Fibroblast of the conjunctiva (primary cell): ENCODE measurements at places on chromosomes 1 and 21.

GRCh38 chr1:245556057-245556456 is 401.3 kb downstream of the KIF26B start:
- DNase-seq: no peak

DNA sequence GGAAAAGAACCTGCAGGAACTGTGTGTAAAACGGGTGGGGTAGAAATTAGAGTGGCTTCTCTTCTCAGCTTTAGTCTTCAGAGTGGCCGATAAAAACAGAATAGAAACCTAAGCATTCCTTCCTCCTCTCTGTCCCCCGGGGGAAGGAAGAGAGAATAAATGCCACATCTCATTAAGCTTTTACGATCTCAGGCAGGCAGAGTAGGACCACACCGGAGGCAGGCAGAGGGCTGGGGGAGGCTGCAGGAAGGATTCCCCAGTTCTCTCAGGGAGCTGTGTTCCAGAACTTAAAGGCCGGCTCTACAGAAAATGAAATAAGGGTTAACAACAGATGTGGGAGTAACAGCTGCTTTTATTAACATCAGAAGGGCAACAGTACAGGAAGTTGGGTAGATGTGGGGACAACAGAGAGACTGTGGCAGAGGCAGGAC is 24.5 kb upstream of the MEF2D start:
- no peak for DNase-seq

DNA sequence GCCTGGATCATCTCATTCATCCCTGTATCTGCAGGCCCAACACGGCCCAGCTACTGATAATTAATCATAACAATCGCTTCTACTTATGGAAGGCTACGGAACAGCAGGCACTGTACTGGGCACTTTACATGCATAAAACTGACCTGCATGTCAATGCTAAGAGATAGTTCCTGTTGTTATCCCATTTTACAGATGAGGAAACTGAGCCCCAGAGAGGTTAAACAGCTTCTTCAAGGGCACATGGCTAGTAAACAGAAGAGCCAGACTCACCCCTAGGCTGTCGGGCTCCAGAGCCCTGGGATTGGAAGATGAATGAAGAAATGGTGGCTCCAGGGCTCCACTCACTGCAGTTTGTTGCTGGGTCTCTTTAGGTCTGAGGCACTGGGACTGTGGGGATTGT is 27.3 kb upstream of the VPS13D start:
- no peak for DNase-seq

- no peak for DNase-seq
These were observed 5.3 kb downstream of the MRPS15 start for GRCh38 chr1:36458910-36459309.

DNA sequence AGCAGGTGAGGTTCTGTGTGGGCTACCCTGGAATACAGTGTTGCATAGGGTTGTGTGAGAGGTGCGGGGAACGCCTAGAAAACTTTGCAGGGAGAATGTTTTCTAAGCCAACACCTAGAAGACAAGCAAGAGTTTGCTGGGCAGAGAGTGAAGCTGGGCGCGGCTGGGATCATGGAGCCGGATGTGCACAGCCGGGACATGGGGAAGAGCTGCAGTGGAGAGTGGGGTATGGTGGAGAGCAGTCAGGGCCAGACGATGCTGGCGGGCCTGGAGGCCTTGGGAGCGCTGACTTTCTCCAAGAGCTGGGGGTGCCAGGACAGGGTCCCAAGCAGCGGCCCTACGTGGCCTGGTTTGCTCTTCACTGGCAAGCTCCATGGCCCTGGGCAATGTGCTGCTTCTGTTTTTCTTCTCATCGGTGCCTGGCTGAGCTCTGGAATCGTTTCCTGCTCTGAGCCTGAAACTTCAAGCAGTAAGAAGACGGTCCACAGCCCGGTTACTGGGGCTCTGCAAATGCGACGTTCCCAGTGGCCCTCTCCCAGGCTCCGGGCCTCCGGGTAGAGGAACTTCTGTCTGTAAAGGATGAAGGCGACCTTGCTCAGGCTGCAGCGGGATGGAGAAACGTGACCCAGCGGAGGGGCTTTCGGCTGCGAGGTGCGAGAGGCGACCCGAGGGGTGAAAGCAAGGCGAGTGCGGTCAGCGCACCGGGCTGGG is 51.9 kb upstream of the CD34 start:
- no peak for DNase-seq

- no peak for DNase-seq
These were observed 9.9 kb upstream of the IFNGR2 start for GRCh38 chr21:33393348-33393747.

DNA sequence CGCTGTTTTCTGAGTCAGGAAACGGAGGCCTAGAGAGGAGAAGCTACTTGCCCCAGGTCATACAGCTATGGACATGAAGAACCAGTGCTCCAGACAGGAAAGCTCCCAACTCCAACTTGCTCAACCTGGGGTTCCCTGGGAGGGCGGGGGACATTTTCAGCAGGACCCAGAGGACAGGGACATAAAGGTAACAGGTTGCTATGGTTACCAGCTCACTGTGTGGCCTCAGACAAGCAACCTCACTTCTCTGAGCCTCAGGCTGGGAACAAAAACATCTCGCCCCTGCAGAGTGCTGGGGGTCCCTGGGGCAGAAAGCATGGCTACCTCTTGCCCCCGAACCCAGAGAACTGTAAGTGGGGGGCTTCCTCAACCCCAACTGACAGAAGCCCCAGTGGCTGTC is 16.1 kb downstream of the FBXO2 start:
- DNase-seq: no peak

DNA sequence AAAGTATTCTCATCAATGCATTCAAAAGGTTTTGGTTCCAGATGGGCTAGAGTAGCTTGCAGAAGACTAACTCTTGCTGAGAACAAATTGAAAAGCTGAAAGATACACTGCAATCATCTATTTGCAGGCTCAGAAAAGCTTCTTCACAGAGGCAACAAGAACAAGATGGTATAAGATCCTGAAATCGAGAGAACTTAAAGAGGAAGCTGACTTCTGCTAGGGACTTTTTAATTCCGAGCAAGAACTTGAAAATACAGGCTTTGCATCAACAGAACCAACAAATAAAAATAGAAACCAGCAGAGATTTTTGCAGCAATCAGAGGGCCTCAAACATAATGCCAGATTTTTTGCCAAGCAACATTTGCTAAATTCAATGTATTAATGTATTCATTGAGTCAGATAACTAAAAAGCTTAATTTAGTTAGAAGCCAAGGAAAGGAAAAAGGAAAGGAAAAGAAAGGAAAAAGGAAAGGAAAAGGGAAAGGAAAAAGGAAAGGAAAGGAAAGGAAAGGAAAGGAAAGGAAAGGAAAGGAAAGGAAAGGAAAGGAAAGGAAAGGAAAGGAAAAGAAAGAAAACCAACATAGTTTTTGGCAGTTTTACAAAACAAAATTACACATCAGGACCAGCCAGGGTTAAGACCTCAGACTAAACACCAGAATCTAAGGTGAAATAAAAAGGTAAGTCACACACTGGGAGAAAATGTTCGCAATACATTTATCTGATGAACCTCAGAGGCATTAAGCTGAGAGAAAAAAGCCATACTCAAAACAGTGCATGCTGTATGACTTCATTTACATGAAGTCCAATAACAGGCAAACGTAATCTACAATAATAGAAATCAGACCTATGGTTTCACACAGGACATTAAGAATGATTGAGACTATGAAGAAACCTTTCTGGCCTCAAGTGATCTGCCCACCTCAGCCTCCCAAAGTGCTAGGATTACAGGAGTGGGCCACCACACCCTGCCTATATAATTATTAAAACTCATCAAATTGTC is 42.6 kb downstream of the FAF1 start:
- no peak for DNase-seq

DNA sequence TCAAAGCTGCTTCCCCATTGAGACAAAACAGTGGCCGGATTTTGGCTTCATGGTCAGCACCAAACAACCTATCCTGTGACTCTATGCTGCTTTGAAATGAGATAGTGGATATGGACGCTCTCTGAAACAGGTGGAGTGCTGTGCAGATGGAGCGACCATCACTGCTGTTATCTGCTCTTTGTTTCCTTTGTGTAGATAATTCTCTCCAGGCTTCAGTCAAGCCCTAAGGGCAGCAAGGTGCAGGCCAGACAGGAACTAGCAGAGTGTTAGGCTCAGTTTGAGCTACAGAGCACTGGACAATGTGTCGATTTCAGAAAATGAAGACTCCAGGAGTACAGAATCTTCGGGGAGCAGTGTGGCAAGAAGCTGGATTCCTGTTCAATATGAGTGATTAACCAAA is 4.8 kb upstream of the IRF6 start:
- DNase-seq: no peak

DNA sequence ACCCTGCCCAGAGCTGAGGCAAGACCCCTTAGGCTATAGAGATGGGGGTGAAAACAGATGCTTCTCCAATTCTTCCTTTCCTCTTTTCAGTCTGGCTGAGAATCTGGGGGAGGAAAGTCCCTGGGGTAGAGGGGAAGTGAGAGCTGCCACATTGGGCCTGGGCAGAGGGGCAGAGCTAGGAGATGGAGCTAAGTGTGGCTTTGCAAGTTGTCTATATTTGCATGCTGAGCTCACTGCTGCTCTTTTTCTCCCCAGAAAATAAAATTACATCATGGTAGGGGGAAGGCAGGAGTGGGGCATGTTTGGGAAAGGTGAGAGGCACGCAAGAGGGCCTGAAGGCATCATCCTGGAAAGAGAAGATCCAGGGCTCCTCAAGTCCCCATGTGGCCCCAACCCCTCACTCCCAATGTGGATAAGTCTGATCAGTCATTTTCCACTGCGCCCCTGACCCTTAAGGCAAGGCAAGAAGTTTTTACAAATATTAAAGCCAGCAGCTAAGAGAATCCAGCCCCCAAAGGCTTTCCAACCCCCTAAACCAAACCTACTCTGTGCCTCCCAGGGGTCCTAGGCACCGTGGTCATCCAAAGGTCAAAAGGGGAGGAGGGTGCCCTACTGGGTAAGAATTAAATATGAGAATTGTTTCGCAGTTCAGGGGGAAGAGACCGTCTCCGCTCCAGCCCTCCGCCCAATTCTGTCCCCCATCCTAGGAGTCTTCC is 500 bp upstream of the PEA15 start:
- no peak for DNase-seq

DNA sequence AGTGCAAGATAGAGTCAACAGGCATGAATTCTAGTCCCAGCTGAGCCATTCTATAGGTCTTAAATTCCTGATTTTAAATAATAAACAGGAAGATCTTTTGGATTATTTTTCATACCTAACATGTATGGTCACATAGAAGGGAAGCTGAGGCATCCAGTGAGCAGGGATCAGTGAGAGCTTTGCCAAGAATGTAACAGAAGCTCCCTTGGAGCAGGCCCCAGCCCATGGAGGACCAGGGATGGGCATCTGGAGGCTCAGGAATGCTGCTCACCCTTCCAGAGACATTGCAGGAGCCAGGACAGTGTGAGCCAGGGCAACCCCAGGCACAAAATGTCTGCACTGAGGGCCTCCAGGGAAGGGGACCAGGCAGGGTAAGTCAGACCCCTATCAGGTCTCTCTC is 54.4 kb upstream of the KCND3 start:
- DNase-seq: no peak

DNA sequence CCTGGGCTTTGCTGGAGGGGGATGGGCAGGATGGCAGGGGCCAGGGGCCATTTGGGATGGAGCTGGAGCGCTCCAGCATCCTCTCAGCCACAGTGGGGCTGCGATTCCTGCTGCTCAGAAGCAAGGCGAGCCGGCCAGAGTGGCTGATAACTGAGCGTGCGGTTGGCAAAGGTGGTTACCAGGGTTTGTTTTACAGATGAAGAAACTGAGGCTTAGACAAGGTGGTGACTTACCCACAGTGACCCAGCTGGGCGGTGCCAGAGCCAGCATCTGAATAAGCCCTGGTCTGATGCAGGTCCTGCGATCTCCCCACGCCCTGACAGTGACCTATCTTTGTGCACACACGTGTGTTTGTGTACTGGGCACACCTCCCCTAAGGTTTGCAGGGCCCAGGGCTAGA is 5.9 kb upstream of the PRXL2B start:
- no peak for DNase-seq

- no peak for DNase-seq
These were observed 22.7 kb upstream of the PIK3CD start for GRCh38 chr1:9628541-9629444.

DNA sequence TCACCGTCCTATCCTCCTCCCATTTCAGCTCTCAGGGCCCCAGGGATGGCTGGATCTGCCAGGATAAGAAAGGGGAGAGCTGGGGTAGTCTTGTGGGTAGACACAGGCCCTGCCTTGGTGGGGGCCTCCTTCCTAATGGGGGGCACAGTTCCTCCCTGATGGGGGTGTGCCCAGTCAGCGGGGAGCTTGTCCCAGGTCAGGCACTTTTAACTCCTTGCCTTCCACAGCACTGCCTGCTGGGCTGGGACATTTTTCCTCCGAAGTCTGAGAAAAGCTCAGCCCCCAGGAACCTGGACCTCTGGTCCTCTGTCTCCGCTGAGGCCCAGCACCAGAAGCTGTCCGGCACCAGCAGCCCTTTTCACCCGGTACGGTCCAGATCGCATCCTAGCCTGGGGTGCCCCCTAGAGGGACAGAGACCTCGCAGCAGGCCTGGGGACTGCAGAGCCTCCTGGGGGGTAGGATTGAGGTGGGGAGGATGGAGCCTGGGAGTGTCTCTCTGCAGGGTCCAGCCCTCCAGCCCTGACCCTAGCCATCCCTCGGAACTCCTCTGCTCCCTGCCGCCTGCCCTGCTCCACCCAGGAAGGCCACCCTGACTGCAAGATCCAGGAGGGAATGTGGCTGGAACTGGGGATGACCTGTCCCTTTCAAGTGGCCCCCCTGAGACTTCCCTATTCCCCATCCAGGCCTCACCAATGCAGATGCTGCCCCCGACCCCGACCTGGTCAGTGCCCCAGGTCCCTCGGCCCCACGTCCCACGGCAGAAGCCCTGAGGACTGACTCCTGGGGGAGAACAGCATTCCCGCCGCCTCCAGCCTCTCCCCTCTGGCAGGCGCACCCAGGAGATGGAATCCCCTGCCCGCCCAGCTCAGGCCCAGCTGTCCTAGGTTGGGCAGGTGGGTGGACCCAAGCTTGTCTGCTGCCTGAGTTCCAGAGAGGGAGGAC is 12.0 kb downstream of the MIIP start:
- DNase-seq: peak; percentile 17

GRCh38 chr1:182286761-182287160 is 104.8 kb downstream of the GLUL start:
- DNase-seq: no peak

- DNase-seq: no peak
These were observed 26.4 kb downstream of the TRAF5 start for GRCh38 chr1:211352985-211353515.

GRCh38 chr1:52877554-52877953 is 35.0 kb downstream of the ZYG11A start:
- no peak for DNase-seq

GRCh38 chr1:24424207-24424606 is 8.6 kb downstream of the NIPAL3 start:
- DNase-seq: no peak
